Left ventricle myocardium superior (tissue), 1 donor: ENCODE measurements at places on chromosomes 12 and 14.

DNA sequence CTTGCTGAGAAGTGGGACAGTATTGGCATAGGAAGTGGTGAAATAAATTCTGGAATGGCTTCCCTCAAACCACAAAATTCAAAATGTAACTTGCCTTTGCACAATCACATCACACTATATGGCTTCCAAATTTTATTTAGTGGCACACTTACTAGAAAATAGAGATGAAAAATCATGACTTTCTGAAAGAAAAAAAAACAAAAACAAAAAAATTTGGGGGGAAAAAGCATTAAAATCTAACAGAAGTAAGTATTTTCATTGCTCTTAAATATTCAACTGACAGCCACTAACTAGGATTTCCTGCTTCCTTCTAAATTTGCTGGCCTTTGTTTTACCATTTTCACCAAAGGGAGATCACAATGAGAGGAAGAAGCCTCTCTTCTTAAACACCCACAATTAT is 23.0 kb downstream of the ATF7 start:
- DNase-seq, result no peak

- DNase-seq, result no peak
Observed at GRCh38 chr14:34379816-34380470, 82.1 kb downstream of the SPTSSA start.

DNA sequence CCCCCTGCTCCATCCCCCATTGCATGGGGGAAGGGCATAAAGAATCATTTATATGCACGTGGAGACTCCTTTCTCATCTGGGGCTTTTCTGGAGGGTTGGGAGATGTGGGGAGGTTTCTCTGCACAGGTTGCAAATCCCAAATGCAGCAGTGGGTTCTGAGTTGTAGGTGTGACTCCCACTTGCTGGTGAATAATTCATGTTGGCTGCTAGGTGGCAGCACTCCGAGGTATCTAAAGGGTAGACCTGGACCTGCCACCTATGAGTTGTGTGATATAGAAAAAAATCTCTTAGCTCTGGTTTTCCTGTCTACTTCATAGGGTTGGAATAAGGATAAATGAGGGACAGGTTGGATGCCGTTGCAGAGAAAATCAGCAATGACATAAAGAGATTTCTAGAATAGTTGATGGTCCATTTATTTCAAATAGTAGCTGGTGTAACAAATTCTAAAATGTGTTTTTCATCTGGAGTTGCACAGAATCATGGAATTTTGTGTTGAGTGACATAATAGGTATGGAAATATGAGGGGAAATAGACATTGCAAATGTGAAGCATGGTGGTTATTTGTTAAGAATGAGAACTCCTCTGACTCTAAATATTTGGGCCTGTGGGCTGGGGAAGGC is 4.6 kb downstream of the MARCHF9 start:
- no peak for DNase-seq

GRCh38 chr12:118022728-118023109 is 6.2 kb downstream of the RFC5 start:
- no peak for DNase-seq
